ENCODE measurements at places on chromosomes 12 and 14.
A peak's percentile ranks its signal among the peaks of the same experiment; 100 is the strongest.

- DNase-seq, result peak; percentile 82
Measured at GRCh38 chr14:91173221-91173670, 59.4 kb downstream of the DGLUCY start.

DNA sequence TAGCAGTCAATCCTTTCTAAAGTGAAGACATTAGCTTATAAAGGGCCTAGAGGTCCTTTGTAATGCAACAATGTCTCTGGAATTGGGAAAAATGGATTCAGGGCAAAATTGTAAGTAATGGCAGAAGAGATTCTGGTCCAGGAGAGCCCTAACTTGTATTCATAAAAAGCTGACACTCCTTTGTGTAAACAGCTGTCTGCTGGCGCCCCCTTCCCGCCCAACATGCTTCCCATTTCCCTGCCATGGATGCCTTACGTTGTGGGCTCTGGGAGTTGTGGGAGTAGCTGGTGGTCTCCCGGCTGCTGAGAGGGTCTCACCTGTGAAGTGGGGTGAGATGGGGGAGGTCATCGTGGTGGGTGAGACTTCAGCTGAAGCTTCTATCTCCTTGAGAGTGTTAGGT, 2.3 kb downstream of the ACRBP start:
- peak; percentile 12 for DNase-seq

DNA sequence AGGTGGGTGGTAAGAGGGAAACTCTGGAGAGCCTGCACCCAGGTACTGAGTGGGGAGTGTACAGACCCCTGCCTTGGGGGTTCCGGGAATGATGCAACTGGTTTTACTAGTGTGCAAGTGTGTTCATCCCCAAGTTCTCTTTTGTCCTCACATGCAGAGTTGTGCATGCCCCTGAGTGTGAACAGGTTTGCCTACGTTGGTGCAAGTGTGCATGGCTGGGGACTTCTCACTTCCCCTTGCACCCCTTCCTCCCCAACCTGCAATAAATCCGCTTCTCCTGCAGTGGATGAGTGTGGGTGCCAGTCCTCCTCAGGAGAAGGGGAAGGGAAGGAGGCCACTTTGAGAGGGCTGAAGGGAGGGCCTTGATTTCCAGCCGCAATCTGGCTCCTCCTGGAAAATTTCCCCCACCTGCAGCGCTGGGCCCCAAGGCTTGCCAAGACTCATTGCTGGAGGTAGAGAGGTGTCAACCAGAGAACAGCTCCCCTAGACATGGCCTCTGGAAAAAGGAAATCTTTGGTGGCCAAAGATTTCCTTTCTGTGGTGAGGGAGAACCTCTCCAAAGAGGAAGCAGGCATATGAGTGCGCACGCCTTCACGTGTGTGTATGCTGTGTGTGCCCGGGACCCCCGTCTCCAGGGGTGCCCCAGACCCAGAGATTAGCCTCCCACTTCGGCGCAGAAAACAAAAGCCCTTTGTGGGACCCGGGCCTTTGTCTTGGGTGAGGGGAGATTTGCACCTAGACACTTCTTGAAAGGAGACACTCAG, 5.5 kb downstream of the AQP2 start:
- DNase-seq, result no peak

GRCh38 chr14:99666533-99666932, 17.6 kb upstream of the CYP46A1 start:
- no peak for DNase-seq

- no peak for DNase-seq
Measured at GRCh38 chr12:108440736-108441135, 74.3 kb upstream of the FICD start.

DNA sequence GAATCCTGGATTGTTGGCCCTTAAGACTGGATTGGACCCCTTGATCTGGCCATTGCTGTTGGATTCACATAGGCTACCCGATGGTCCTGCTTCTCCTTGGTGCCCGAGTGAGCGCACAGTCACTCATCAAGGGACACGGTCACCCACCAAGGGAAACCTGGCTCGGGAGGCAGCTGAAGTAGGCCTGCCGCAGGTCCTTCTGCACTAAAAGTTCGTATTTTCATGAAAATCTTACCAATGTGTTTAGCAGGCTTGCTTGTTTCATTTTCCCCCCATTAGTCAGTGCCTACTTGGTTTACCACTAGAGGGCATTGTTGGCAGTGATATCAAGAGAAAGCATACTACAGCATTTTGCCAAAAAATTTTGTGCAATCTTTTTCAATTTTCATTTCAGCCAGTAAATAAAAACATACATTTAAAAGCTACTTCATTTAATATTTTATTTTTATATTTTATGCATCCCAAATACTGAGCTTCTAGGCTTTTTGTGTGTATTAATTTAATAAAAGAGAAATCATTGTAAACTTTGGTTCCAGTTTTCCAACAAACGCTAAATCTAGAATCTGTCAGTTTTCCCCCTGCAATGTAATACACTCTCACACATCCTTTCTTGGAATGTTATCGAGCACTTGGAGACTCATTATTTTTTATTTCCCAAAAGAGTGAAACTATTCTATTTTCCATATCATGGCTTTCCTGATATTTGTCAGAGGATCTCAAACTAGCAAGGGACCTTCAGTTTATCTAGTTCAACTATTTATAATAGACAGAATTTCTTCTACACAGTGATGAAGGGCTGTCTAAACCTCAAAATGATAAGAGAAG, 116.7 kb downstream of the LMNTD1 start:
- peak; percentile 68 for DNase-seq

DNA sequence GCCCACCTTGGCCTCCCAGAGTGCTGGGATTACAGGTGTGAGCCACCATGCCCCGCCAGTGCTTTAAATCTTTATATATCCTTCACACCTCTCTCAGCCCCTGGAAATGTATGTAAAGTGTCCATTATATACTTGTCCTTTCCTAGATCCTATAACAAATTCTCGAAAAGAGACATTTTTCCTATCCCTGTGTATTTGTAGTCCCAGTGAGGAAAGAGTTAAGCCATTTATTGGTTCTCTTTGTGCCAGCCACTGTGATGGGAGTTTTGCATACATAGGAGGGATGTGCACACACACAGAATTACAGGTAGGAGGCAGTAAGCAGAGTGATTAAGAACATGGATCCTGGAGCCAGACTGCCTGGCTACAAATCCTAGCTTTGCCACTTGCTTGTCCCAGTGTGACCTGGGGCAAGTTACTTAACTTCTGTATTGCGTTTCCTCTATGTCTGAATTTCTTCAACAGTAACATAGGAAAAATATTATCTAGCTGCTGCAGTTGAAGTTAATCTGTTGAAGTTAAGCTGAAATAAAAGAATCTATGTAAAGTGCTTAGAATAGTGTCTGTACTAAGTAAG, 2.1 kb upstream of the RABGGTA start:
- DNase-seq, result peak; percentile 31

DNA sequence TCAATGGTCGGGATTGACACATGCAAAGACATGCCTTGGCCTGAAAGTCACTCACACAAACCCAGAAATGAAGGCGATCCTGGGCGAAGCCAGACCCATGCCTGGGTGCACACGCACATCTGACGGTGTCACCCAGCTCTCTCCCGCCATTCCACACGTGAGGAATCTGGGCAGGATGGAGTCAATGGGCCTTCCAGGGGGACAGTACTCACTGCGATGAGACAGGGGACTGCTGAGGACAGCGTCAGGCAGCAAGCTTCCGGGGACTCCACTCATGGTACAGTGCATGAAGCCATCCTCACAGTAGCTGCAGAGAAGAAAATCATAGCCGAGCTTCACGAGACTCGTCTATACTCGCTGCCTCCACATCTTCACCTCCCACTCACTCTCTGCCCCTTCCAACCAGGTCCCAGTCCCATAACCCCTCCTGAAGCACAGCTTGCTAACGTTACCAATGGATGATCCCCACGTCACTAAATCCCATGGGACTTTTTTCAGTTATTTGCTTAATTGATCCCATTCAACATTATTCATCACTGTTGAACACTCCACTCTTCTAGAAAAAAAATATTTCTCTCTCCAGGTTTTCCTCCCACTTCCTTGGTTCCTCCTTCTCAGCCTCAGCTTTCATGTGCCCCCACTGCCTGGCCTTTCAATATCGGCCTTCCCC, 77.8 kb downstream of the VWF start:
- DNase-seq, result no peak

DNA sequence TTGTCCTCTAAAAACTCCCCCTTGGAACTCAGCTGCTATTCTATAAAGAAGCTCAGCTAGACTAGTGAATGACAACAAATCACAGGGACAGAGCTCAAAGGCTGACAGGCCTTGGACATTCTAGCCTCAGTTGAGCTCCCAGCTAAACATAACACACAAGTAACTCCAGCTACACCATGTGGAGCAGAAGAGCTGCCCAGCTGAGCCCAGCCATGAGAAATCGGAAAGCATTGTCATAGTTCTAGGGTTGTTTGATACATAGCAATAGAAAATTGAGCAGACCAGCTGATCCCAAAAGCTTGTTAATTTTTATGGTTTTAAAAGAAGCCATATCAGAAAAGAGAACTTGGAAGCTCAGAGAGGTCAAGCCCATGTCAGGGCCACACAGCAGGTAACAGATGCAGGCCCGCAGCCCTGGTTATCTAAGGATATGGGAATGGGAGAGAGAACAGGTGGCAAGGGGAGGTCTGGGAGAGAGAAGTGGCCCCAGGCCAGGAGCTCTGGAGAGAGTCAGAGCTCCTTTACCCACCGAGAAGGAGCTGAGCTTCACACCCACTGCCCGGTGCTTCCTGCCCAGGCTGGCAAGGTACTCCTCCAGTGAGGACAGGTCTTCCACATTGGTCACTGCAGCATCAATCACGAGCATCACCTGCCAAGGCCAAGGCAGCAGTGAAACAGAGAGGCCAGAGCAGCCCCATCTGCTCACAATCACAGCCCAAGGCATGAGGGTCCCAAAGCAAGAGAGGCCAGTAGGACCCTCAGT, 2.9 kb downstream of the NGB start:
- DNase-seq, result no peak

- DNase-seq, result no peak
Measured at GRCh38 chr14:52974406-52974805, 23.6 kb upstream of the FERMT2 start.

GRCh38 chr12:102757154-102757881, 159.7 kb downstream of the PAH start:
- no peak for DNase-seq

GRCh38 chr12:71193041-71193440, 35.2 kb upstream of the TSPAN8 start:
- DNase-seq, result no peak

- no peak for DNase-seq
Measured at GRCh38 chr12:20268771-20269170, 99.6 kb upstream of the PDE3A start.

GRCh38 chr14:91869556-91869955, 2.2 kb upstream of the TC2N start:
- DNase-seq, result no peak

DNA sequence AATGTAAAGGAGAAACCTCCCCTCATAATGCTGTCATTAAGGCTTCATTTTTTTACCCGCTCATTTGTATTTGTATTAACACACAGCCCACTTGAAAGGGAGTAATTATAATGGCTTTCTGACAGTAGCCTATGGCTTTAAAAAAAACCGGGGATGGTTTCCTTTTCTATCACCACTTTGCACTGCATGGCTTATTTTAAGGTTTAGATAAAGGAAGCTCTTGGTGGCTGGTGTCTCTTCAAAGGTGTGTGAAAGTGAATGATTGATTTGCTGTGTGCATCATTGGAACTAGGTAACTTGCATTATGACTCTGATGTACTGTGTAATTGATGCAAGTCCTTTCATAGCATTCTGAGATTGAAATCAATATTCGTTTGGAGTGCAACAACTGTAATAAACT, 80.7 kb downstream of the NPAS3 start:
- DNase-seq, result no peak

GRCh38 chr12:16074894-16075293, 163.8 kb downstream of the DERA start:
- DNase-seq, result no peak

- no peak for DNase-seq
Measured at GRCh38 chr12:74725154-74725553, 187.5 kb downstream of the ATXN7L3B start.

GRCh38 chr12:124380796-124381455, 86.0 kb downstream of the RFLNA start:
- DNase-seq, result no peak

DNA sequence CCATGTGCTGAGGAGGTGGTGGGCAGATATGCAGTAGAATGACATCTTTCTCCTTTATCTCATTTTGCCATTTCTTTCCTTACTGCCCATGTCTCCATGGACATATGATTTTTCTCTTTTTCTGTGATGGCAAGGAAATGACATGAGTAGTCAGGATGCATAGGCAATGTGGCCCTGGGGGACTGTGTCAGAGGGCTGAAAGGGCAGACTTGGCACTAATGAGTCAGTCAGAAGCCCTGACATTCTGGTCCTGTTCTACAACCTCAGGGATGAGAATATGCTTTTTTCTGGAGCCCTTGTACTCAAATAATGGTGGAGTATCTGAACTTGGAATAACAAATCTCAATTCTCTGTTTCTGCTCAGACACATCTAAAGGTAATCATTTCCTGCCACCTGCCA, 167.8 kb downstream of the TMEM117 start:
- no peak for DNase-seq

- DNase-seq, result peak; percentile 82
Measured at GRCh38 chr12:122123051-122123760, 44.6 kb downstream of the MLXIP start.

GRCh38 chr12:123351349-123351748, 13.3 kb downstream of the SBNO1 start:
- DNase-seq, result no peak

DNA sequence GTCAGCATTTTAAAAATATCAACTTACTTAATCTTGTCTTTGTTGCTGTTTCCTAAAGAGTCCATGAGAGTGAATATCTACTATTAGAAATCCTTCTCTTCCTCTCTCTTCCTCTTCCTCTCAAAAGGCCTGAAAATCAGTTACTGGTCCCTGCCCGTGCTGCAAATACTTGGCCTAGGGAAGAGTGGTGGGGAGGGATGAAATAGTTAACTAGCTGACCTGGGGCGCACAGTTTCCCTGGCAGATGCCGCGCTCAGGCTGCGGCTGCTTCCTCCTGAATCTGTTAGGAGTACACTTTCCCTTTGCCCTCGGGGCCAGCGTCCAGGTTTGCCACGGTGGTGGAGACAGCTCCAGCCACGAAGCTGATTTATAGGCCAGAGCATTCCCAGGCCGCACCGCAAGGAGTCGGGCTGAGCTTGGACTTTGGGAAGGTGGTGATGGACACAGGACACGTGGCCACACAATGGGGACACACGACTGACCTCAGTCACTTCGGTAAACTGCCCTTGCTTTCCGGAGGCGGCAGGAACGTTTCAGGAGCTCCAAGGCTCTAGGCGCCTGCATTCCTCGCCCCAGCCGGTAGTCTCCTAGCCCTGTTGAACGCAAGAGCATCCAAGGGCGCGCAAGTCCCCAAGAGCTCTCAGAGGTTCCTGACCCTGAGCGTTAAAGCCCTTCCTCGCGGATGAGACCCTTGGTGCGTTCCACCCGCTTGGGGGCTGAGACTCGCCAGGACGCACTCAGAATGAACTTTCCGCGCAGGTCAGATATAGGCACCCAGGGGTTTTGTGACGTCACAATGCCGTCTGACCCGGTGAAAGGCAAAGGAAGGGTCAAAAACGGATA, 7.1 kb upstream of the ASCL1 start:
- no peak for DNase-seq

DNA sequence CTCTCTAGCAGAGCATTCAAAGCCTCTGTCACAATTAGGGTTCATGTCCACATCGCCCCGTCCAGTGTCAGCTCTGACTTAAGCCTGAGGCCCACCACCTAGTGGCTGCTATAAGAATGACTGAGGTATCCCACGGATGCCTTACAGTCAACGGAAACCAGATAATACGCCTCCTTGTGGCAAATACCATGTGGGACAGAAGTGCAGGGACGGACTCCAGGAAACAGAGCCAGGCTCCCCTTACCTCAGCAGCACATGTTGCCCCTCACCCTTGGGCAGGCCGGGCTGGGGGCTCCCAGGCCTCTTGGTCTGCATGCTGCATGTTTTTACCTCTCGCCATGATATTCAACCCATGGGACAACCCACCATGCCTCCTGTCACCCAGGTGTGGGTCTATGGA, 86.3 kb downstream of the VWF start:
- peak; percentile 87 for DNase-seq
